ENCODE measurements at places on chromosomes 2 and 18. TPM values are rescaled to one million over a fixed set of nuclear protein-coding genes. Genes with fewer than 3 reads are reported as not detected.

GRCh38 chr2:64978514-64979268 is 10.5 kb upstream of the SLC1A4 start:
- peak; percentile 40 for DNase-seq

The FHL2 gene
- 2.0 TPM for polyA plus RNA-seq

The WBP1 gene
- polyA plus RNA-seq, result 37.8 TPM

GRCh38 chr2:102967451-102967850 is 205.6 kb downstream of the TMEM182 start:
- DNase-seq, result no peak

GRCh38 chr2:218319813-218320365 is 27.6 kb upstream of the TMBIM1 start:
- DNase-seq, result no peak

DNA sequence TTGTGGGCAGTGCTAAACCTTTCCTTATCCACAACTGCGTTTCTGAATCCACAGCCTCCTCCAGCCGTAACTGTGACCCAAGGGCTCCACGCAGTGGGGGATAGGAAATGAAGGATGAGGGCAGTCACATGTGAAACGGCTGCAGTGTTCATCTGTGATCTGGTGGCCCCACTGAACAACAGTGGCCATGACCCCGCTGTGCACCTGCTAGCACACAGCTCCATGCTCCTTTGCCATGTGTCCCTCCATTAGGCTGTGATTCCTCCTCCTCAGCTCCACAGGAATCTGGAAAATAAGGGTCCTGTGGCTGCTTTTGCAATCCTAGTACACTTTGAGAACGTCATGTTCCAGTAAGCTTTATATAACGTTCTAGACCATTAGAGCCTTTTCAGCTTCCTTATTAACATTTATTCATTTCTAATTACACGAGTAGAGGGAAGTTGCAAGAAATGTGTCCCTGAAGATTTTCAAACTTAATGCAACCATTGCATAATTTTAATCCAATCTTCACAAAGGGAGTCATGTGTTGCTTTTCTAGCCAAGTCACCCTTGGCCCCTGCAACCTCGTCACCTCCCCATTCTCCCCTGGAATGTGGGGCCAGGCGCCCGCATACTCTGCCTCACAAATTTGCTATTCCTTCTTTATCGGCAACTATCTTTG is 7.1 kb upstream of the NAPG start:
- no peak for DNase-seq

GRCh38 chr18:50560681-50561629 is 1.1 kb downstream of the MAPK4 start:
- no peak for DNase-seq

DNA sequence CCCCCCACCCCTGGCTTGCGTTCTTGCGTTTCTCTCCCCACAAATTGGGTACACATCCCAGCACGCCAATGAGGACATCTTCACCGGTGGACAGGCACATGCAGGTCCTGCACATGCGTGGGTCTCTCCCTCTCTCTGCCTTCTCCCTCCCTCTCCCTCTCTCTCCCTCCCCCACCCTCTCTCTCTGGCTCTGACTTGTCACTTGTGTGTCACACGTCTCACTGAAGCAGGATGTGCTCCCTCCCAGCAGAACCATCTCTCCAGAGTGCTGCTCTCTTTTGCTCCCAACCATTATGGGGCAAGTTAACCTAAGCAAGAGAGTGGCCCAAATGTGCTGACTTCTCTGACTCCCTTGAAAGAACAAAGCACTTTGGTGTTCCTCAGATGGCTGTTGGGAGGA is 120.8 kb upstream of the CAB39 start:
- DNase-seq, result peak; percentile 55

DNA sequence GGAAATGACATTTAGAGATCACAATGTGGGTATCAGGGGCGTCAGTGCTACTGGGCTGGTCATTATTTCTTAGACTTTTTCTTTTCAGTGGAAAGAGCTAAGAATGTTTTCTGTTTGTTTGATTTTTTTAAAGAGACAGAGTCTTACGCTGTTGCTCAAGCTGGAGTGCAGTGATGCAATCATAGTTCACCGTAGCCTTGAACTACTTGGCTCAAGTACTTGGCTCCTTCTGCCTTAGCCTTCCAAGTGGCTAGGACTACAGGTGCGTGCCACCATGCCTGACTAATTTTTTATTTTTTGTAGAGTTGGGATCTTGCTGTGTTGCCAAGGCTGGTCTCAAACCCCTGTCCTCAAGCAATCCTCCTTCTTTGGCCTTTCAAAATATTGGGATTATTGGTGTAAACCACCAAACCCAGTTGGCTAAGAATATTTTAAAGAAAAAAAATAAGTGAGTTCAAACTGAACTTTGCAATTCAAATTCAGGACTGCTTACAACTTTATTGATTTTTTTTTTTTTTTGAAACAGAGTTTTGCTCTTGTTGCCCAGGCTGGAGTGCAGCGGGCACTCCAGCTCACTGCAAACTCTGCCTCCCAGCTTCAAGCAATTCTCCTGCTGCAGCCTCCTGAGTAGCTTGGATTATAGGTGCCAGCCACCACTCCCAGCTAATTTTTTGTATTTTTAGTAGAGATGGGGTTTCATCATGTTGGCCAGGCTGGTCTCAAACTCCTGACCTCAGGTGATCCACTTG is 154.2 kb downstream of the MIB1 start:
- DNase-seq, result no peak

The EFEMP1 gene
- polyA plus RNA-seq, result not detected

- no peak for DNase-seq
These were observed 910.7 kb upstream of the FANCL start for GRCh38 chr2:59151805-59152204.

DNA sequence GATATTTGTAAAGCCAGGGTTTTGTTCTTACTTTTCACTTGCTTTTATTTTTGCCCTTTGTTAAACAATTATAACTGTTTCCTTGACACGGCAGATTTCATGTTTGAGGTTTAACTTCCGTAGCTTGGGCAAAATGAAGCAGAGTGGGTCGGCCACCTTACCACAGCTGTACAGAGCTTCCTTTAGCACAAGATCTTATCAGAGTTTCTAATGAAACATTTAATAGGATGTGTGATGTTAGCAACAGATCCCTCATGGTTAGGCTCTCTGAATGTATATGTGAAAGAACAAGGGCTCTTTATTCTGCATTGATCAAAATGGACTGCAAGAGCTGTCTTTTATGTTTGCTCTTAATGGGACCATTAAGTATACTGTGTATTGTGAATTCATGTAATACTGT is 22.3 kb downstream of the RNF125 start:
- DNase-seq, result peak; percentile 92

- no peak for DNase-seq
These were observed 438.0 kb upstream of the CDH20 start for GRCh38 chr18:60895181-60895580.

DNA sequence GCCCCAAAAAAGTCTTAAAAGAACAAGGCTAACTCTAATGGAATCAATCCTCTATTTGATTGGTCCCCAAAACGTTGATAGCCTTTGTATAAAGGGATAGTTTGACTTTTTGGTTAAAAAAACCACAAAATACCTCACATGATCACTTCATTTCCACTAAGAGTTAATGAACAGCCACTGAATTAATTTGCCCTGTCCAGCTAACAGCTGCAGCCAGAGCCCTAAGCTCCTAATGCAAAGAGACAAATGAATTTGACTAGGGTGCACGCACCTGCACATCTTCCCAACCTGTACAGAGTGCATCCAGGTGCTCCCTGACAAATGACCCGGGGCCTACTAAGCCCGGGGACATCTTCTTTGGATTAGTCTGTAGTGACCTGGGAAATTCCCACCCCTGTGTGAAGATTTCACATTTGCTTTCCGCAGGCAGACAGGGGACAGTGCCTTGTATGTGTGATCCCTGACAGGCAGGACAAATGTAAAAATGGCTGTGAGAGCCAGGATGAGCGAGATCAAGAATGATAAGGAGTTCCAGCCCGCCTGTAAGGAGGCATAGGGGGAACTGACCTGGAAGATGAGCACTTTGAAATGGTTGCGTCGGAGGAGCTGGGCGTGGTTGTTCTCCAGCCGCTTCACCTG is 893 bp downstream of the CAVIN2 start:
- no peak for DNase-seq

GRCh38 chr2:168432565-168433186 is 23.4 kb upstream of the CERS6 start:
- no peak for DNase-seq

- no peak for DNase-seq
These were observed 221.8 kb downstream of the ANAPC1 start for GRCh38 chr2:111662039-111662770.

The RPRM gene
- polyA plus RNA-seq, result 1.1 TPM

The SMYD1 gene
- polyA plus RNA-seq, result not detected

The SULT1C4 gene
- polyA plus RNA-seq, result not detected

- no peak for DNase-seq
These were observed 67.8 kb downstream of the MERTK start for GRCh38 chr2:111966241-111966640.

DNA sequence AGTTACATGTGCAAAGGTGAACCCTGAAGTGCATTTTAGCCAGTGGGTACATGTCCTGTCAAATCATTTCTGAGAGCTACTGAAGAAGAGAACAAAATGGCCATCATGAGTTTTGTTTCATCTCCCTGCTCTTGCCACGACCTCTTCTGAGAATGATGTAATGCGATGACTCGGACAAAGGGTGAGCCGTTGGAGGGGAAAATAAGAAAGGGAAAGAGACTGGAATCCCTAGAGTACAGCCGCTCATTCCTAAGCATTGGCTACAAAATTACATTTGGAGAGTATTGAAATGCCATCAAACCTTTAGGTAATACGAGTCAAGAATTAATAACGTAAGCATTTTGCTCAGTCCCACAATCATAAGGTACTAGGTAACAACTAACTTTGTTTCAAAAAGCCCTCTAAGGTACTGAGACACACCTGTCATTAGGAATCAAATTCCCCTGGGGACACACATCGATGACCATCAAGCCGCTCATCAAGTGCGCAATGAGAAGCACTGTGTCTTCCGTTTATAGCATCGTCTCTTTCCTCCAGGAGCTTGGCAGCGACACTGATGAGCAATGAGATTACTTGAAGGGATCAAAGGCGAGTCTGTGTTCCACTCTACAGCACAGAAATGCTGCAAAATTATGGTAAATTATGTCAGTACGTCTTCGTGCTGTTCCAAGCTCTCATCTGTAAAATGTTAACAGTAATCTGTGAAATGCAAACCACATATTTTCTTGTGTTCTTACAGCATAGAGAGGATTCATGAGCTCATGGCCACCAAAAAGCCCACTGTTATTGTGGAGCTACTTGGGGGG is 97.3 kb upstream of the PIEZO2 start:
- no peak for DNase-seq

- DNase-seq, result no peak
These were observed 138.6 kb downstream of the TMEM18 start for GRCh38 chr2:538646-539045.

DNA sequence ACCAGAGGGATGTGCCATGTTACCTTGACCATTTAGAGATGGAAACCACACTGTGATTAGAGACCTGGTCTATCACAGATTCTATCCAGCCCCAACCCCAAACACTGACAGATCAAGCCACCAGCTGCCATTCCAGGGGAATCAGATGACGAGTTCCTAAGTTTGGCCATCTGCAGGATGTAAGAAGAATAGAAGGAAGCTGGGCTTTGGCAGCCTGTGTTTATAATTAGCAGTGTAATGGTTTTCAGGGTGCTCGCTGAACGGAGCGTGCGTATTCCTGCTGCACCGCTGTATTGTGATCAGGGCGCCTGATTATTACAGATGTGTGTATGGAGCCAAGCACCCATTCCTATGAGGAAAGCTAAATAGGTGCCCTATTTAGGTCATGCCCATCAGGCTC is 138.1 kb downstream of the LRRC30 start:
- DNase-seq, result no peak

DNA sequence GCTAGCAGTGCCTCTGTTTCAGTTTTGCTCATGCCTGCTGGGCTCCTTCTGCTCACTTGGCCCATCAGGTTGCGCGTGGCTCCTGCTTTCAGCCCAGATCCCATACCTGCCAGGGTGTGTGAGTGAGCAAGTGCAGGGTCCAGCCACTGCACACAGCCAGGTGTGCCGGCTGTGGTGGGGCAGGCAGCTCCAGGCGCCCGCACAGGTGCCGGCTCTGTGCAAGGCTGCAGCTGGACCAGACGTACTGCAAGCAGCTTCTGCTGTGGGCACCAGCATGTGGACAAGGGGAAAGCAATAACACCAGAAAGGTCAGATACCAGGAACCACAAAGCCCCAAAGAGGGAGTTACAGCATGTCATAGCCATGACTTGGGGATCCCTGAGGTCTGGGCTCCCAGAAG is 5.6 kb upstream of the PCARE start:
- no peak for DNase-seq

The TACR1 gene
- polyA plus RNA-seq, result not detected

GRCh38 chr2:105368759-105369408 is 30.0 kb downstream of the FHL2 start:
- no peak for DNase-seq

Data from CD4-positive, CD25-positive, alpha-beta regulatory T cell (primary cell).